ENCODE measurements at places on chromosomes 3 and 15.

DNA sequence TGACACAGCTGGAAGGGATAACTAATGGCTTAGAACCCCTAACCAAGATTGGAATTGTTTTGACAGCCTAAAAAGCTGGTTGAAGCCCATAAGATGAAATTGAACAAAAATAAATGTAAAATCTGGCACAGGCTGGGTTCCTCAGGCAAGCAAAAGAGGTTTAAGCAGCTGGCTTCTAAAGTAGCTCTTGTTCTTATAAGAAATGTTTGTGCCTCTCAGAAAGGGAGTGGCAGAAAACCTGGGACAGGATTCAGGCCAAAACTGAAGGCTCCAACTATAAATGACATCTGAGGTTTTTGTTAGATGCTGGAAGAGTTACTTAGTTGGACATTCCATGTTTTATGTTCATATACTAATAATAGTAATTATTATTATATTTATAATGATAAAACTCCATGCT lies 378.3 kb downstream of the CNTN4 start:
- no peak for DNase-seq

- no peak for DNase-seq
Observed at GRCh38 chr15:98740295-98740694, 92.0 kb downstream of the IGF1R start.

DNA sequence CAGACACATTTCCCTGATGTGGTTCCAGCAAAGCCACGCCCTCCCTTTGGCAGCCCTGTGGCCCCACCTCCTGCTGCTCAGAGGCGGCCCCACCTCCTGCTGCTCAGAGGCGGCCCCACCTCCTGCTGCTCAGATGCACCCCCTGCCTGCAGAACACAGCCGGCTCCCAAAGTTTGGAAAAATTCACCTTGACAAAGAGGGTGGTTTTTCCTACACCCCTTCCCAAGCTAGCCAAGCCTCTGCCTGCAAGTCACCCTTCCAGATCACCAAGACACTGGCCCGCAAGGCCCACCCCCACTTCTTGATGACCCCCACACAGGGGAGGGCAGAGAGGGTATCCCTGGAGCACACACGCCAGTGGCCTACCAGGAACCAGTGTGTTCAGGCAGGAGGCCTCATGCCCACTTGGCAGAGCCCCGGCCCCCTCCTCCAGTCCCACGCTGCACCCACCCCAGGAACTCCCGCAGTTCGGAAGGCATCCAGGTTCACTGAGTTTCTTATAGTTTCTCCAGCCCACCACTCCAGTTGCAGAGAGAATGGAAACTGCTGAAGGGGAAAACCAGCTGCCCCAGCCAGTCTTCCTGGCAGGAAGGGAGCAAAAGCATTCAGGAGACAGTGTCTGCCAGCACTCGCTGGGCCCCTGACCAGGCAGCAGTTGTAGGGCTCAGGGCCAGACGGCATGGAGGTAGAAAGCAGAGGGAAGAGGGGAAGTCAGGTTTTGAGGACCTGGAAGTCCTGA lies 2.3 kb upstream of the HAPLN3 start:
- DNase-seq = peak; percentile 74

GRCh38 chr3:18556503-18557135 lies 131.5 kb upstream of the SATB1 start:
- no peak for DNase-seq

- DNase-seq = no peak
Observed at GRCh38 chr15:91790836-91791235, 62.7 kb upstream of the SLCO3A1 start.

DNA sequence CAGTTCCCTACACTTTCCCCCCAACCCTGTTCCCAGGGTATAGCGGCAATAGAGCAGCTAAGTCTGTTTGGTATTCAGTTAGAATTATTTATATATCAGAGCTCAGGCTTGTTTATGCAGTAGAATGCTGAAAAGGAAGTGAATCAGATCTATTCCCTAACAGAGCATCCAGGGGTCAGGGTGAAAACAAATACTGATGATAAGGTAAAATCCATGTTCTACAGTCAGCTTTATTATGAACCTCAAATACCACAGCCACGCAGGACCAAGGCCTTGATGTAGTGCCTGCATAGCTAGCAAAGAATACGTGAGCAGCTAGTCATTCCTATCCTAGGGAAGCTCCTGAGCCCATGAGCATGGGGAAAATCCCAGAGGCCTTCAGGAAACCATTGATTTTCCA lies 229.7 kb upstream of the ICE2 start:
- no peak for DNase-seq

GRCh38 chr3:13577181-13578121 lies 28.5 kb downstream of the FBLN2 start:
- DNase-seq = no peak

GRCh38 chr3:47251689-47252088 lies 30.9 kb downstream of the KIF9 start:
- DNase-seq = no peak

DNA sequence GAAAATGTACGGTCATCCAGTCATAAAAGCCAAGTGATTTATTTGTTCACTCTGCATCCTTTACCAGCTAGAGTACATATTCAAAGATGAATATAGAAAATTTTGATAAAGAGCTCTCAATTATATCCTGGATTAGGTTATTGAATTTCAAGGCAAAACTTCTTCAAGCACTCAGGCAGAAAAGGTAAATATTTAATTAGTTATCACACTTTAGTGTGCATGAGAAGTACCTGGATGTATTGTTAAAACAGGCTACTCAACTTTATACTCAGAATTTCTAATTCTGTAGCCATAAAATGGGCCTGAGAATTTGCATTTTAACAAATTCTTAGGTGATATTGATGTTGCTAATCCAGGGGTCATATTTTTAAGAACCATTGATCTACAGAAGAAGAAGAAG lies 45.3 kb downstream of the ILDR1 start:
- DNase-seq = no peak

- no peak for DNase-seq
Observed at GRCh38 chr15:97189162-97189780, 771.2 kb upstream of the ARRDC4 start.

DNA sequence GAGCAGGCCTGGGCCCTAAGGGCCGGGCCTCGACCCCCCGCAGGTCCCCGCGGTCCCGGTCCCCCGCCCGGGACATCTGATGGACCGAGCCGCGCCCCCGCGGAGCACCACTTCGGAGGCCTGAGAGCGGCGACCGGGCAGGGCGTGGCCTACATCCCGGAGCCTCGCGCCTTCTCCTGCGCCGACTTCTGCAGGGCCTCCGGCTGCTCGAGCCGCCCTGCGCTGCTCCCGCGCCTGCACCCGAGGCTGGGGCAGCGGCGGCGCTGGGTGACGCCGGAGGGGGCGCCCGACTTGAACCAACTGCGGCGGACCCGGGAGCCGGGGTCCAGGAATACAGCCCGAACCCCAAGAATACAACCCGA lies 14.9 kb upstream of the GP9 start:
- no peak for DNase-seq

DNA sequence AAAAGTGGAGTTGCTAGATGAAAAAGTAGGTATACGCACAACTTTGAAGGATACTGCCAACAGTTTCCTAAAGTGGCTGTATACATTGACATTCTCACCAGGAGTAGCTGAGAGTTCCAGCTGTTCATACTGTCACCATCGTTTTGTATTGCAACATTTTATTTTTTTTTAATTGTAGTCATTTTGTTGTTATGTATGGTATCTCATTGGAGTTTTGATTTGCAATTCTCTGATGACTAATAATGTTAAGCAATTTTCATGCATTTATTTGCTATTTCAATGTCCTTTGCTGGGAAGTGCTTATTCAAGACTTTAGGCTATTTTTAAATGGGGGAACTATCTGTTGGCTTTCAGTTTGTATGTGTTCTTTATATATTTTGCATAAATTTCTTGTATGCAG lies 185.1 kb upstream of the TGFBR2 start:
- no peak for DNase-seq

- no peak for DNase-seq
Observed at GRCh38 chr3:59483191-59483590, 433.4 kb upstream of the CFAP20DC start.

- no peak for DNase-seq
Observed at GRCh38 chr15:29435811-29436210, 166.2 kb upstream of the NSMCE3 start.

- DNase-seq = no peak
Observed at GRCh38 chr15:90497912-90498311, 31.8 kb upstream of the CRTC3 start.

- no peak for DNase-seq
Observed at GRCh38 chr15:70440416-70441138, 322.8 kb downstream of the UACA start.

DNA sequence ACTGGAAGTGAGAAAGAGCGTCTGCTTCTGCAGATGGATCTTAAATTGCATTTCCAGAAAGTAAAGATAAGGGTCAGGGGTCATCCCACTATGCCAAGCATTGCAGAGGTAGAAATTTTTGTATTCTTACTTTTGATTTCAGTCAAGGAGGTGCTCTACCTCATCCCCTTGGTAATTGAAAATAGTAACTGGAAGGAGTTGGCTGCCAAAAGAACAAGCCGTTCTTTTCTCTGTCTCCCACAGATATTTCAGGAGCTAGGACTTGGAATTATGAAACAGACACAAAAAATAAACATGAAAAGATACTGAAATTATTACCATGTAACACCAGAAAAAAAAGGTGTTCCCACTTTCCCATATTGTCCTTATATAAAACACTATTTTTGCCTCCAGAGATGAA lies 309.9 kb upstream of the UMPS start:
- DNase-seq = no peak

DNA sequence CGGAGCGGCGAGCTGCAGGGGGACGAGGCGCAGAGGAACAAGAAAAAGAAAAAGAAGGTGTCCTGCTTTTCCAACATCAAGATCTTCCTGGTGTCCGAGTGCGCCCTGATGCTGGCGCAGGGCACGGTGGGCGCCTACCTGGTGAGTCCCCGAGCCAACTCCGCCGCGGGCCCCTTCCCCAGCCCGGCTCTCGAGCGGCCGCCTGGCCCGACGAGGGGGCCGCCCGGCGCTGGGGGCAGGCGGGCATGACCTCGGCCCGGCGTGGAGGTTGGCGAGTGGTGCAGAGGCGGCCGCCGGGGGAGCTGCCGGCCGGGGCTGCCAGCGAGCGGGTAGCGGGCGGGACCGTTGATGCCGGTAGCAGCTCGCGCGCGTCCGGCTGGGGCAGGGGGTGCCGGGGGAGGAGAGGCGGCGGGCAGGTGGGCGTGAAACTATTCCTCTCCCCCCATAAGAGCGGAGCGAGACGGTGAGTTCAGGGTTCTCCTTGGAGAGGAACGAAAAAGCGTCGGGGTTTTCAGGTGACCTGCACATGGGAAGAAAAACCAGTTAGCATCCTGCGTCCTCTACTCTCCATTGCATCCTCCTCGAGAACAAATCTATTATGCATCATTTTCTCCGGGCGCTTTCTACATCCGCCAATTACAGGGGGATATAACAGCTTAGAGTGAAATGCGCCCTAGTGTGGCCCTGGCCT lies 585 bp downstream of the SLCO3A1 start:
- peak; percentile 6 for DNase-seq

- no peak for DNase-seq
Observed at GRCh38 chr15:98835876-98836275, 171.7 kb downstream of the PGPEP1L start.

- no peak for DNase-seq
Observed at GRCh38 chr3:151093905-151094304, 8.4 kb downstream of the MED12L start.

GRCh38 chr3:109081746-109082510 lies 36.0 kb downstream of the MORC1 start:
- no peak for DNase-seq

Measured in NCI-H460 (cell line).